ENCODE measurements at places on chromosomes 3 and 15. TPM values are rescaled to one million over a fixed set of nuclear protein-coding genes. Genes with fewer than 3 reads are reported as not detected.

The NRROS gene
- polyA plus RNA-seq = 6.4 TPM

The ZPLD1 gene
- polyA plus RNA-seq = not detected

The ACTC1 gene
- polyA plus RNA-seq = not detected

The POTEB2 gene
- polyA plus RNA-seq = not detected

The SPINK8 gene
- polyA plus RNA-seq = not detected

The LYSMD2 gene
- polyA plus RNA-seq = 9.8 TPM

The CSTA gene
- polyA plus RNA-seq = 2.3 TPM

Measured in K562 (cell line).